Activated gamma-delta T cell (primary cell): ENCODE measurements at places on chromosomes 12 and 14.

- no peak for DNase-seq
Measured at GRCh38 chr12:88417531-88417930, 162.7 kb downstream of the KITLG start.

DNA sequence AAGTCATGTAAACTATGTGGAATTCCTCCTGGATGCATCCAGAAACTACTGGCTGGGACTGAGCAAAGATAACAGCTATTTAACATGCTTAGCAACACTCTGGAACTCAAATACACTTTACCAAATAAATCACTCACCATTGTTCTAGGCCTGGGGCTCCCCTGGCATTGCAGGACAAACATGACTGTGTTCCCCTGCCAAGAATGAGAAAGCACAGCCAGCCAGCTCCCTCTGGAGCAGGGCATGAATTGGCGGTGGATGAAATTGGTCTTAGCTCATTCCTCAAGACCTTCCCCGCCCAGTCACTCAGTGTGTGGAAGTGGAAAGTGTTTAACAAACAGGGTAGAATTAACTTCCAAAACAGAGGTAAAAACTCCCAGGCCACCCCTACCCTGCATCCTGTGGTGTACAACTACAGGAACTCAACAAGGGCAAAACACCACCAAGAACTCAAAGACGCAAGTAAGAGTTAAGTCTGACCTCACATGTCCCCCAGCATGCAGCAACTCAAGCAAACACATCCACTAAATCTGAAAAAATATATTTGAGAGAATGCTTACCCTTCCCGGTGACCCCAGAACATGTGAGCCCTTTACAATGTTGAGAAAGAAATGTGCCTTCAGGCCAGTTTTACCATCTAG is 58.4 kb upstream of the BDKRB2 start:
- no peak for DNase-seq

- no peak for DNase-seq
Measured at GRCh38 chr12:13149411-13149810, 45.9 kb upstream of the GSG1 start.

- no peak for DNase-seq
Measured at GRCh38 chr12:83958997-83959396, 953.6 kb downstream of the SLC6A15 start.
